SK-N-SH (cell line): ENCODE measurements at places on chromosomes 1 and 21. TPM values are rescaled to one million over a fixed set of nuclear protein-coding genes. Genes with fewer than 3 reads are reported as not detected.

- H3K4me3 ChIP-seq: no peak overlapping the region
- H3K27ac ChIP-seq: no peak overlapping the region
- H3K27me3 ChIP-seq: no peaks in the 10 kb centered on the region
- H3K36me3 ChIP-seq: peaks cover 41% of the 10 kb centered on the region
- no peak for DNase-seq
Measured at GRCh38 chr1:145757420-145757819, 38.1 kb downstream of the CD160 start.

- H3K27ac ChIP-seq: no peak overlapping the region
- H3K27me3 ChIP-seq: no peaks in the 10 kb centered on the region
- no peaks in the 10 kb centered on the region for H3K36me3 ChIP-seq
- no peak for DNase-seq
- no peaks in the 10 kb centered on the region for H3K4me1 ChIP-seq
Measured at GRCh38 chr21:14686466-14687267, 140.6 kb upstream of the SAMSN1 start.

DNA sequence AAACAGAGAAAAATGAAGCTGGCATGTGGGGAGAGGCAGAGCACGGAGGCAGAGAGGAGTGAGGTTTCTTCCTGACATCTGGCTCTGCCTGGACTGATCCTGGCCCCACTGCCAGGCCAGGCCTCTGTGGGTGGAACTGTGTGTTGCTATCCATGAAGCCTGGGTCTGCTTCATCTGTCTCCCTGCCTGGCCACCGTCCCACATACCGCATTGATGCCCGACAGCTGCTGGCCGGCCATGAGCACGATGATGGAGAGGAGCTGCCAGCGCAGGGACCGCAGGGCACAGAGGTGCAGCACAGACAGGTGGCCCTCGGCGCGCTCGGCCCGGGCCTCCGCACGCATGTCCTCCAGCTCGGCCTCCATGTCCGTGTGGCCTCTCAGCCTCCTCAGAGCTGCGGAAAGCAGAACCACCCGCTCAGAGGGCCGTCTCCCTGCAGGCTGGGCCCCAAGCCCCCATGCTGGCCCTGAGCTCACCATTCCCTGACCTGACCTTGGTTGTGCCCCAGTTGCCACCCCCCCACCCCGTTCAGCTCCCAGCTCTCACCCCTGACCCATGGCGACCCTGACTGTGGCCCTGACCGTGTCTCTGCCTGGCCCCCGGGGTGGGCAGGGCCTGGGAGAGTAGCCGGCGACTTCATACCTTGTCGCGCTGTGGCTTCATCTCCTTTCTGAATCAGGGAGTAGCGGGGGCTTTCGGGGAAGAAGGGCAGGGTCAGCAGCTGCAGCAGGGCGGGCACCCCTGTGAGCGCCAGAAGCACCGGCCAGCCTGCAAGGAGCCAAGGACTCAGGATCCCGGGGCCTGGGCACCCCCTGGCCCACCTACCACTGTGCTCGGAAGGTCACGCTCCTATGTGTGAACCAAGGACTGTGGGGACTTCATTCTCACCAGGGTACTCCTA lies 11.5 kb downstream of the SLC2A7 start:
- no peaks in the 10 kb centered on the region for H3K36me3 ChIP-seq
- no peak for DNase-seq
- no peak overlapping the region for H3K4me3 ChIP-seq
- H3K27ac ChIP-seq: no peak overlapping the region
- H3K4me1 ChIP-seq: no peaks in the 10 kb centered on the region

DNA sequence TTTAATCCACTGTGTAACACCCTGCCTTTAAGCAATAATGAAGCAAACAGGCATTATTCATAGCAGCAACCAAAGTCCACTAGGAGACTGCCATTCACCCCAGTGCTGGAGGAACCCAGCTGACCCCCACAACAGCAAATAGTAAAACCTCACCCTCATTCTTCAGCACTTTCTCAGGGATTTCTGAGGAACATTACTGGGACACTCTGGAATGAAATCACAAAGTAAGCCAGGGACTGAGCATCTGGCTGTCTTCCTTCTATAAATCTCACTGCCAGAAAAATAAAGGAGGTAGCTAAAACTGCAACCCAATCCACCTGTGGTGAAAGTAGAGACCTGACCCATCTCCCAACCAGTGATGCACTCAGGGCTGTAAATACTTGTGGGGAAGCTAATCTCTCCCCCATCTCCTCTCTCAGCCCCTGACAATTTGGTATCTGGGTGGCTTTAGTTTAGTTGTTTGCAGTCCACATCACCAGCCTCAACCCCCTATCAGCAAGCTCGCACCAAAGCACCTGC lies 47.1 kb downstream of the COL6A1 start:
- H3K4me1 ChIP-seq: no peaks in the 10 kb centered on the region
- H3K27ac ChIP-seq: no peak overlapping the region
- no peak for DNase-seq
- no peaks in the 10 kb centered on the region for H3K36me3 ChIP-seq

GRCh38 chr1:47399846-47400155 lies 16.3 kb upstream of the FOXE3 start:
- H3K27me3 ChIP-seq: no peaks in the 10 kb centered on the region
- no peak overlapping the region for H3K27ac ChIP-seq
- DNase-seq: no peak

GRCh38 chr1:167721617-167722151 lies at the start of gene MPZL1:
MPZL1 (plus strand) TSS chr1:167721982; CDS start chr1:167722152, 170 bp downstream.
- no peaks in the 10 kb centered on the region for H3K27me3 ChIP-seq
- H3K4me3 ChIP-seq: peak within 1 kb of the TSS; percentile 90
- peak; percentile 100 for DNase-seq
- H3K27ac ChIP-seq: peak within 1 kb of the TSS; percentile 76

DNA sequence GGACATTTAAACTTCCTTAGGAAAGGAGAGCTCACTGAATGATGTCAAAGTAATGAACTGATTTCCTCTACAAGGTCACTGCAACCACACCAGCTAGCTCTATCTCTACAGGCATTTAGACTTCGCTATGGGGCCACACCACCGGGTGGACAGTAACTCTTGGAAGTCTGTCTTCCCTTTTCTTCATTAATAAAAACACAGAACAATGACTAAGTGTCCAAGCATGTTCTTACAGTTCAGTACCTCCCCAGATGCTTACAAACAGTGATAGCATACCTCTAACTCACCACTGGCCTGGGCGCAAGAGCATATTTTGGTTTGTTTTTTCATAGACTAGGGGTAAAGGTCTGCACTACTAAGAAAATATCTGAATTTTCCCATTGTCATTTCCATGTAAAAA lies 54.6 kb downstream of the SIM2 start:
- no peaks in the 10 kb centered on the region for H3K27me3 ChIP-seq
- H3K36me3 ChIP-seq: peaks cover 9% of the 10 kb centered on the region; the same call in 1 of the 2 replicates

DNA sequence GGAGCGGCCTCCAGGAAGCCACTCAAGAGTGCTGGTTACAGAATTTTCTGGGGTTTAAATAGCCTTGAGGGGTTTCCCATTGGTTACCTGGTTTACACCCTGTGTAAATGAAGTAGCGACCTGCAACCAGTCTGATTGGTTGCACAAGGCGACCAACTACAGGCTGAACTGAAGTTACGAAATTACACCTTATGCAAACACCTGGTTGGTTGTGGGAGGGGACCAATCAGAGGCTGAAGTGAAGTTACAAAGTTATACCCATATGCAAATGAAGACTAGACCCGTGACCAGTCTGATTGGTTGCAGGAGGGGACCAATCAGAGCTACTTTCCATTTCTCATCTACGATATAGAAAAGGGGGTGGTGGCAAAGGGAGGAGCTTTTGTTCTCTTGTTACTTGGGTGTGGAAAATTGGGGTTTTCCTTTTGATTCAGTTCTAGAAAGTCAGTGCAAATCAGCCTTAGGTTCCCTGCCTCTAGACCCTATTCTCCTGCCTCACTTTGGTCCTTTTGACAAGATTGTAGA lies 22.2 kb upstream of the C1orf174 start:
- no peaks in the 10 kb centered on the region for H3K36me3 ChIP-seq
- DNase-seq: no peak
- H3K27ac ChIP-seq: no peak overlapping the region

GRCh38 chr1:234582186-234582585 lies 27.8 kb downstream of the IRF2BP2 start:
- no peaks in the 10 kb centered on the region for H3K27me3 ChIP-seq
- no peak for DNase-seq
- no peaks in the 10 kb centered on the region for H3K4me1 ChIP-seq

DNA sequence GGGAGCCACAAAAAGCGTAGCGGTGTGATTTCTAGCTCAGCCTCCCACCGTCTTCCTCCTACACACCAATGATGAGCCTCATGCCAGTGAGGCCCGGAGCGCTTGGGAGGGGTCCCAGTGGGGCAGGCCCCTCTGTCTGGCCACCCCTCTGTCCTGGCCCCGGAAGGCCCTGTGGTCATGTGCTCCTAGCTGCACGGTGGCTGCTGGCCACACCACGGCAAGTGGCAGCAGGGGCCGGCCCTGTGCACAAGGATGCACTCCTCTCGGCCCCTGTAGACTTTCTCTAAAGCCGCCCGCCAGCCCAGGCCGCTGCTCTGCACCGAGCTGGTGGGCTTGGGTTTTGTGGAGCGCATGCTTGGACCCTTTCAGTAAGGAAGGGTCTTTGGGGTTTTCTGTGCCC lies 53.6 kb downstream of the KCNAB2 start:
- no peak overlapping the region for H3K27ac ChIP-seq
- peaks cover 5% of the 10 kb centered on the region; the same call in 1 of the 2 replicates for H3K4me1 ChIP-seq
- no peak for DNase-seq
- H3K36me3 ChIP-seq: no peaks in the 10 kb centered on the region

DNA sequence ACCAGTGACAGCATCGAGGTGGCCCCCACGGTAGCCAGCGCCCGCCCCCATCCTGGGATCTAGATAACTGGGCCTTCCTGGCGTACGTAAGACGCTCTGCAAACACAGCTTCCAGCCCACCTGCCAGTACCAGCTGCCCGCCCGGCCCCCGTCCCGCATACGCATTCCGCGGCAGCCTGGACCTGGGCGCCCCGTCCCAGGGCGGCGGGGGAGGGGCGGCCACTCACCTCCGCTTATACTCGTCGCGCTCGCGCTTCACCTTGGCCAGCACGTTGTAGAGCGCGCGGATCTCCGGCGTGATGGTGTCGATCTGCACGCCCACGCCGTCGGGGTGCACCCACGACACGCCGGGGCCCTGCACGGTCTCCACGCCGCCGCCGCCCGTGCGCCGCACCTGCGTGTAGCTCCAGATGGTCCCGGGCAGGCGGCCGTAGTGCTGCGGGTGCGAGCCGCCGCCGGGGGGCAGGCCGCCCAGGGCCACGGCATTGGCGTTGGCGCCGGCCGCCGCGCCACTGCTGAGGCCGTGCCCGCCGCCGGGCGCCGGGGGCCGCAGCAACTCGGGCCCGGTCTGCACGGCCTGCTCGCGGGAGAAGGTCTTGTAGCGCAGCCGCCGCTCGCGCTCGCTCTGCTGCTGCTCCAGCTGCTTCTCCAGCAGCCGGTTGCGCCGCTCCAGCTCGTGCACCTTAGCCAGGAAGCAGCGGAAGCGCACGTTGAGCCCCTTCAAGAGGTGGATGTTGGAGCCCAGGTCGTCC lies 859 bp downstream of the IFFO2 start:
- peak overlapping the region; percentile 77 for H3K4me3 ChIP-seq
- no peak overlapping the region for H3K27ac ChIP-seq
- peak; percentile 80 for DNase-seq
- peaks cover 5% of the 10 kb centered on the region; the same call in 1 of the 2 replicates for H3K4me1 ChIP-seq
- H3K27me3 ChIP-seq: no peaks in the 10 kb centered on the region

GRCh38 chr1:85450832-85451231 lies 14.1 kb downstream of the DDAH1 start:
- H3K27ac ChIP-seq: peak overlapping the region; percentile 97; the same call in 1 of the 2 replicates
- no peak for DNase-seq
- H3K4me1 ChIP-seq: peaks cover 55% of the 10 kb centered on the region
- no peak overlapping the region for H3K4me3 ChIP-seq
- H3K27me3 ChIP-seq: no peaks in the 10 kb centered on the region
- H3K36me3 ChIP-seq: peaks cover 9% of the 10 kb centered on the region; the same call in 1 of the 2 replicates

DNA sequence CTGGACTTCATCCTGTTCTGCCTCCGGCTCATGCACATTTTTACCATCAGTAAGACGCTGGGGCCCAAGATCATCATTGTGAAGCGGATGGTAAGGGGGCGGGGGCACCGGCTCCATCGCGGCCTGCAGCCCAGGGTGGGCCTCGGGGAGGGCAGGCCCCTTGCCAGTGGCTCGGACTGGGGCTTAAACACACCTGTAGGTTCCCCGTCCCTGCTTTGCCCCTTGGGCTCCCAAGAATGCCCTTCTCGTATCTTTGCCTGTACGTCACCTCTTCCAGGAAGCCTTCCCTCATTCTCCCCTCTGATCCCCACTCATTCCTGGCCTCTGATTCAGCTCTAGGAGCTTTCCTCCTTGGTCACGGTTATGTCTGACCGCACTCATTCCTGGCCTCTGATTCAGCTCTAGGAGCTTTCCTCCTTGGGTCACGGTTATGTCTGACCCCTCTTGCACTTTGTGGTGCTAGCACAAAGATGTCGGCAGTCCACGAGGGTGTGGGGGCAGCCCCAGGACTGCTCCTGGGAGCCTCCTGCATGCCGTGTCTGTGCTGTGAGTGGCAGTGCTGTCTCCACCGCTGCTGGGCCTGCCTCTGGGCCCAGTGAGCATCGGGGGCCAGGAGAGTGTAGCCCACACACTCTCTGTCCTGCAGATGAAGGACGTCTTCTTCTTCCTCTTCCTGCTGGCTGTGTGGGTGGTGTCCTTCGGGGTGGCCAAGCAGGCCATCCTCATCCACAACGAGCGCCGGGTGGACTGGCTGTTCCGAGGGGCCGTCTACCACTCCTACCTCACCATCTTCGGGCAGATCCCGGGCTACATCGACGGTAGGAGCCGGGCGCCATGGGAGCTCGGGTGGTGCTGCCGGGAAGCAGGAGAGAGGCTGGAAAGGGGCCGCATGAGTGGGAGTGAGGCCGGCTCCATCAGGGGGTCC lies 49.1 kb upstream of the LRRC3 start:
- no peak overlapping the region for H3K4me3 ChIP-seq
- no peak overlapping the region for H3K27ac ChIP-seq
- no peaks in the 10 kb centered on the region for H3K36me3 ChIP-seq
- peak; percentile 14 for DNase-seq

- DNase-seq: no peak
- H3K27me3 ChIP-seq: no peaks in the 10 kb centered on the region
- peaks cover 35% of the 10 kb centered on the region for H3K4me1 ChIP-seq
- H3K36me3 ChIP-seq: no peaks in the 10 kb centered on the region
- H3K27ac ChIP-seq: peak overlapping the region; percentile 93
- H3K4me3 ChIP-seq: no peak overlapping the region
Measured at GRCh38 chr1:224497714-224498573, 63.3 kb upstream of the WDR26 start.

DNA sequence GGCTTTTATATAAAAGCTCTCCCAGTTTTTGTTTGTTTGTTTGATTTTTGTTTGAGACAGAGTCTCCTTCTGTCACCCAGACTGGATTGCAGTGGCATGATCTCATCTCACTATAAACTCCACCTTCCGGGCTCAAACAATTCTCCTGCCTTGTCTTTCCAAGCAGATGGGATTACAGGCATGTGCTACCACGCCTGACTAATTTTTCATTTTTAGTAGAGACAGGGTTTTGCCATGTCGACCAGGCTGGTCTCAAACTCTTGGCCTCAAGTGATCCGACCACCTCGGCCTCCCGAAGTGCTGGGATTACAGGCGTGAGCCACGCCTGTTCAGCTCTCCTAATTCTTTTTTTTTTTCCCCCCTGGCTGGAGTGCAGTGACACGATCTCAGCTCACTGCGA lies 4.4 kb downstream of the PCAT6 start:
- DNase-seq: no peak
- no peaks in the 10 kb centered on the region for H3K27me3 ChIP-seq
- H3K4me1 ChIP-seq: 0 out of 2 replicates have a peak, but pooled peaks cover 9% of the 10 kb centered on the region
- no peak overlapping the region for H3K4me3 ChIP-seq
- no peaks in the 10 kb centered on the region for H3K36me3 ChIP-seq

TAS1R1 gene
- polyA plus RNA-seq: not detected in 2 replicates

IVNS1ABP gene
- polyA plus RNA-seq: 24.5 and 31.5 TPM in 2 replicates

IFI44L gene
- polyA plus RNA-seq: 1.1 TPM in 2 replicates

FALEC gene
- polyA plus RNA-seq: 0.50 and 0.72 TPM in 2 replicates

HOOK1 gene
- 0.34 and 0.35 TPM in 2 replicates for polyA plus RNA-seq

GRIK1 gene
- polyA plus RNA-seq: not detected in 2 replicates

HCRTR1 gene
- polyA plus RNA-seq: 0.03 TPM in 1 of 2 replicates, not detected in the other

C1orf105 gene
- polyA plus RNA-seq: not detected in 2 replicates

SLC1A7 gene
- not detected in 2 replicates for polyA plus RNA-seq

CLCA4 gene
- polyA plus RNA-seq: not detected in 2 replicates

MTF1 gene
- 5.0 and 7.4 TPM in 2 replicates for polyA plus RNA-seq

NDUFV3 gene
- 27.3 and 32.9 TPM in 2 replicates for polyA plus RNA-seq
